ENCODE measurements at places on chromosomes 6 and 20. TPM values are rescaled to one million over a fixed set of nuclear protein-coding genes. Genes with fewer than 3 reads are reported as not detected.

- no peak for DNase-seq
Measured at GRCh38 chr20:31473331-31474096, 1.4 kb downstream of the DEFB124 start.

GRCh38 chr6:4802312-4802935 is 26.2 kb downstream of the CDYL start:
- DNase-seq, result no peak

GRCh38 chr6:3337521-3338350 is 79.0 kb downstream of the PSMG4 start:
- peak; percentile 20 for DNase-seq

DNA sequence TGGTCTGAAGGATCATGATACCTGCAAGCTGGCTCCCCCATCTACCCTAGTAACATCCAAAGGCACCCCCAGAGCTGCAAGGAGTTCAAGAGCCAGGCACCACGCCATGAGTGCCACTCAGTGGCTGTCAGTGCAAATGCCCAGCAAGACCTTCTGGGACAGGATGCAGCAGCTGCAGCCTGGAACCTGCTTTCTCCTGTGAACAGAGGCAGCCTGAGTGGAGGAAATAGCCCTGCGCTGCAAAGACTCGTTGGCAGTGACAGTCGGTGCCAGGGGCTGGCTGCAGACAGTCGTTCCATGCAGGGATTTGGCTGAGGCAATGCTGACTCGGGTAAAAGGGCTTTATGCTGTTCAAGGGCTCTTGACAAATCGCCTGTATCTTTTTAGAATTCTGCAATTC is 15.7 kb upstream of the SSTR4 start:
- no peak for DNase-seq

DNA sequence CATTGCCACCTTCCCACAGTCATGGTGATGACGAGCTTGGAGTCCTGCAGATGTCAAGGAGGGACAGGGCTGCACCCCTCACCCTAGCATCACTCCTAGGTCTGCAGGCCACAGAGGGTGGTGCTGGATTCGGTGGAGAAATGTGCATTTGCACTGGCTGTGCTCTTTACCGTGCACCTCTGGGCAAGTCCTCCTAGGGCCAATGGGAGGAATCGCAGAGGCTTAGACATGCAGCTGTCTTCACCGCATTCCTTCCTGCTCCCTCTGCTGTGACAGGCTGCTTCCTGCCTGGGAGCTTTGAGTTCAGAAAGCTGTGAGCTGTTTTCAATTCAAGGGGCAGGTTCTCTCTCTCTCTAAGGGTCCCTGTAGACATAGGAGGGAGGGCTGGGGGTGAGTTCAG is 85.1 kb downstream of the EDN3 start:
- no peak for DNase-seq

Gene TMEM217
- total RNA-seq, result 0.99 TPM

Gene SYTL3
- 15.0 TPM for total RNA-seq

Data from Calu3 (cell line).